Thoracic aorta (tissue), 2 donors: ENCODE measurements at places on chromosomes 12 and 14.
A peak's percentile ranks its signal among the peaks of the same experiment; 100 is the strongest.

DNA sequence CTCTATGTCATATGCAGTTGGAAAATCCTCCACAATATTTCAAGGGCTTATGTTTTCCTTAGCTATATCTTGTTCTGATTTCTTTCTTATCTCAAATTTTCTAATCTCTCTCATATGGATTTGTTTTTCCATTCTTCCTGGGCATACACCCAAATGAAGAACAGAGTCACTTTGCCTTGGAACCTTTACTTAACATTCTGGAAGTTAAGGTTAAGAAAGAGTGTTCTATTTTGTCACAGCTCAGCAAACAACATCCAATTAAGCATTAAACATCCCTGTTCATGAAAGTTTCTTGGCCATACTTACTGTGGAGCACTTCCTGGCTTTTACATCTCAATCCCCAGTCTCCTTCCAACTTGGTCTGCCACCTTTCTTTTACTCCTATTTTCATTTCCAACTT lies 5.3 kb downstream of the NAV3 start:
- no peaks in the 10 kb centered on the region for H3K36me3 ChIP-seq
- peaks cover 8% of the 10 kb centered on the region for H3K4me1 ChIP-seq
- H3K27me3 ChIP-seq: no peaks in the 10 kb centered on the region
- H3K4me3 ChIP-seq: no peak overlapping the region

GRCh38 chr12:109264943-109265650 lies 44.0 kb downstream of the FOXN4 start:
- no peak overlapping the region for H3K4me3 ChIP-seq
- H3K36me3 ChIP-seq: peaks cover 25% of the 10 kb centered on the region
- no peak overlapping the region for H3K27ac ChIP-seq
- H3K4me1 ChIP-seq: no peaks in the 10 kb centered on the region
- DNase-seq: no peak

DNA sequence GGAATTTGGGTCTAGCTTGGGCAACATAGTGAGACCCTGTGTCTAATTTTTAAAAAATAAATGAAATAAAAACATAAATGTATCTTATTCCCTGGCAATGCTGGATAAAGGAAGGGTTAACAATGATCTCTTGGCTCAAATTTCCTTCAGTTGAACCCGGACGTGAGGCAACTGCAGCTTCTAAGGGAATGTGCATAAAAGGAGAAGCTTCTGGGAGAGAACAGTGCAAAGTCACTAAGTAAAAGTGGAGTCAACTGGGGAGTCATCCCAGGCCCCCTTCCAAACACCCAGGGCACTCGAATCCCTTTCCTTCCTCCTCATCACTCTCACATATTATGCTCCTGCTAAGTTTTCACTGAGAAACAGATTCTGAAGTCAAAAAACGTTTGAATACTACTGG lies 147.3 kb downstream of the PPM1H start:
- H3K4me1 ChIP-seq: peaks cover 5% of the 10 kb centered on the region
- H3K27ac ChIP-seq: no peak overlapping the region
- no peaks in the 10 kb centered on the region for H3K36me3 ChIP-seq
- no peak overlapping the region for H3K4me3 ChIP-seq
- H3K27me3 ChIP-seq: no peaks in the 10 kb centered on the region

GRCh38 chr12:14775636-14775980 lies 27.7 kb downstream of the WBP11 start:
- no peak for DNase-seq
- H3K36me3 ChIP-seq: no peaks in the 10 kb centered on the region
- H3K27me3 ChIP-seq: no peaks in the 10 kb centered on the region
- H3K4me1 ChIP-seq: peaks cover 17% of the 10 kb centered on the region
- H3K4me3 ChIP-seq: peak overlapping the region; percentile 84

- no peaks in the 10 kb centered on the region for H3K36me3 ChIP-seq
- no peak overlapping the region for H3K4me3 ChIP-seq
- H3K27me3 ChIP-seq: no peaks in the 10 kb centered on the region
- H3K4me1 ChIP-seq: no peaks in the 10 kb centered on the region
Measured at GRCh38 chr12:101855976-101856375, 21.4 kb upstream of the DRAM1 start.

GRCh38 chr14:52355016-52355431 lies 40.9 kb downstream of the PTGER2 start:
- peak overlapping the region; percentile 36 for H3K4me3 ChIP-seq
- no peak overlapping the region for H3K27ac ChIP-seq

DNA sequence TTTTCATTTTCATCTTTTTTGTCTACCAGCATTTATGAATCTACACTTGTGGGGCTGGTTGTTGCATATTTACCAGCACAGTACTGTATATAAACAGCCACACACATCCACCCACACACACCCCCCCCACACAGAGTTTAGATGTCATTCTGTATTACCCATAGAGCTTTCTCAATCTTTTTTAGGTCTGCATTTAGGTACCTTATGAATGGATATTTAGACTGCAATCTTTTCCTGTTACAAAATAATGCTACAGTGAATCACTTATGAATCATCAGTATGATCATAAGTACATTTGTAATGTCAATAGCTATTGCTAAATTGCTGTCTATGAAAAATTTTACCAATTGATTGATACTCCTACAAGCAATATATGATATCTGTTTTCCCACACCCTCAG lies 67.3 kb upstream of the STK38L start:
- peaks cover 15% of the 10 kb centered on the region for H3K4me1 ChIP-seq
- no peaks in the 10 kb centered on the region for H3K36me3 ChIP-seq
- no peaks in the 10 kb centered on the region for H3K27me3 ChIP-seq
- peak overlapping the region; percentile 38 for H3K27ac ChIP-seq
- no peak overlapping the region for H3K4me3 ChIP-seq
- no peak for DNase-seq

DNA sequence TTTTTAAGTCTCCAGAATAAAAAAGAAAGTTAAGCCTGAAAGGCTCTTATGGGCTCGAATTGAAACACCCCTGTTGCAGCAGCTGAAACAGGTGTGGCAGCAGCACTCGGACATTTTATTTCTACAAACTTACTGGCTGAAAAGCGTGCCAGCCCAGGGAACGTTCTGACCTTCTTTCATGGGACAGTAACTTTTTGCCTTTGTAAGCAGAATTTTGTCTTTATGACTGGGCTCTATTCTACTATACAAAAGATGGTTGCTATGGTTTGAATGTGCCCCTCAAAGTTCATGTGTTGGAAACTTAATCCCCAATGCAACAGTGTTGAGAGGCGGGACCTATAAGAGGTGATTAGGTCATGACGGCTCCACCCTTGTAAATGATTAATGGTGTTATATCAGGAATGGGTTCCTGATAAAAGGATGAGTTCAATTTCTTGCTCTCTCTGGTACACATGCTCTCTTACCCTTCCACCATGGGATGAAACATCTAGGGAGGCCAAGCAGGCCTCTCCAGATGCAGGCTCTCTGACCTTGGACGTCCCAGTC lies 52.7 kb downstream of the PELI2 start:
- H3K27me3 ChIP-seq: no peaks in the 10 kb centered on the region
- no peak overlapping the region for H3K4me3 ChIP-seq
- H3K27ac ChIP-seq: no peak overlapping the region
- no peak for DNase-seq
- H3K36me3 ChIP-seq: no peaks in the 10 kb centered on the region
- peaks cover 4% of the 10 kb centered on the region for H3K4me1 ChIP-seq

GRCh38 chr12:81207173-81207572 lies 129.3 kb downstream of the ACSS3 start:
- H3K27me3 ChIP-seq: no peaks in the 10 kb centered on the region

- H3K27ac ChIP-seq: peak overlapping the region; percentile 56
- no peaks in the 10 kb centered on the region for H3K36me3 ChIP-seq
- peak overlapping the region; percentile 15 for H3K4me3 ChIP-seq
- peaks cover 23% of the 10 kb centered on the region for H3K4me1 ChIP-seq
Measured at GRCh38 chr14:52059649-52060048, 9.2 kb downstream of the NID2 start.

GRCh38 chr12:107650977-107651376 lies 34.6 kb upstream of the PWP1 start:
- no peak overlapping the region for H3K27ac ChIP-seq
- no peaks in the 10 kb centered on the region for H3K4me1 ChIP-seq
- no peaks in the 10 kb centered on the region for H3K36me3 ChIP-seq
- DNase-seq: no peak

GRCh38 chr12:31582155-31582554 lies 8.8 kb downstream of the DENND5B start:
- no peak overlapping the region for H3K27ac ChIP-seq
- H3K4me1 ChIP-seq: peaks cover 20% of the 10 kb centered on the region
- no peaks in the 10 kb centered on the region for H3K36me3 ChIP-seq
- H3K4me3 ChIP-seq: no peak overlapping the region
- no peak for DNase-seq

DNA sequence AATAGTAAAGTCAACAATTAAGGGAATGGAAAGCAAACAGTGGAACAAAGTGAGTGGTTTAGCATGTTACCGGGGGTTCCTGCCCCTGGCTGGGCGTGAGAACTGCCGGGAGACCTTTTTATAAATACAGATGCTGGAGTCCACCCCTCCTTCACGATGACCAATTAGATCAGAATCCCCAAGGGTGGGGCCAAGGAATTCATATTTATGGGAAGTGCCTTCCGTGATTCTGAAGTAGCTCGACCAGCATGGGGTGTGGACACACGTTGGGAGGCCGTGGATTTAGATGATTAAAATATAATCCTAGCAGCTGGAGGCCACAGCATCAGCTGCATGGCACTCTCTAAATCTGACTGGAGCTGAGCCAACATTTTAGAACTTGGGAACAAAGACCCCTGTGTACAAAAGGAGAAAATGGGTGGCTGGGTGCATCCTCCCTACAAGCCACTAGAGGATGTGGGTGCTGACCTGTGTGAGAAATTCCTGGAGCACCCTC lies 87.9 kb downstream of the SRRM4 start:
- H3K4me3 ChIP-seq: no peak overlapping the region
- no peaks in the 10 kb centered on the region for H3K27me3 ChIP-seq
- no peak for DNase-seq
- no peaks in the 10 kb centered on the region for H3K4me1 ChIP-seq
- H3K36me3 ChIP-seq: no peaks in the 10 kb centered on the region
- H3K27ac ChIP-seq: no peak overlapping the region

GRCh38 chr12:3920351-3921150 lies 47.4 kb upstream of the PARP11 start:
- H3K27me3 ChIP-seq: no peaks in the 10 kb centered on the region
- H3K4me1 ChIP-seq: peaks cover 4% of the 10 kb centered on the region
- no peaks in the 10 kb centered on the region for H3K36me3 ChIP-seq
- DNase-seq: no peak
- H3K4me3 ChIP-seq: peak overlapping the region; percentile 24

GRCh38 chr12:28963554-28963953 lies 185.5 kb upstream of the FAR2 start:
- DNase-seq: no peak
- H3K4me3 ChIP-seq: no peak overlapping the region
- no peaks in the 10 kb centered on the region for H3K27me3 ChIP-seq
- peaks cover 7% of the 10 kb centered on the region for H3K4me1 ChIP-seq
- no peaks in the 10 kb centered on the region for H3K36me3 ChIP-seq
- H3K27ac ChIP-seq: no peak overlapping the region

- H3K27me3 ChIP-seq: no peaks in the 10 kb centered on the region
- H3K36me3 ChIP-seq: no peaks in the 10 kb centered on the region
- peaks cover 21% of the 10 kb centered on the region for H3K4me1 ChIP-seq
- no peak overlapping the region for H3K4me3 ChIP-seq
- no peak for DNase-seq
Measured at GRCh38 chr12:71846322-71846940, 6.9 kb downstream of the TBC1D15 start.

DNA sequence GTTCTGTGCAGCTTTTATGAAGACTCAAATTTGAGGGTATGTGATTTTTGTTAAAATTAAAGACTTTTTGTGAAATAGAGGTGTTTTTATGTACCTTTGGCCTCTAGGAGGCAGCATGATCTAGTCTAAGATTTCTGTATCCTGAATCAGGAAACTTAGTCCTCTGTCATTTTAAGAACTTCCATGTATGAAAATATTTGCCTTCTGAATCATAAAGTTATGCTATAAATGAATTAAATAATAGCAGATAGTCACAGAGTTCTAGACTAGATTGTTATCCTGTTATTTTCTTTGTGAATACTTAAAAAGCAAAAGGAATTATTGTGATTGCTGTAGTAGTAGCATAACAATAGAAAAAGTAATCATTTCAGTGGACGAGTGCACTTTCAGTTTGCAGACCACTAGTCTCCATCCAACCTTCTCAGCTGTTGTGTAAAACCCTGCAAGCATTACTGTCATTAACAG lies 56.3 kb downstream of the FGD4 start:
- no peaks in the 10 kb centered on the region for H3K27me3 ChIP-seq
- H3K27ac ChIP-seq: peak overlapping the region; percentile 17
- H3K36me3 ChIP-seq: no peaks in the 10 kb centered on the region
- H3K4me3 ChIP-seq: peak overlapping the region; percentile 70
- H3K4me1 ChIP-seq: peaks cover 22% of the 10 kb centered on the region

DNA sequence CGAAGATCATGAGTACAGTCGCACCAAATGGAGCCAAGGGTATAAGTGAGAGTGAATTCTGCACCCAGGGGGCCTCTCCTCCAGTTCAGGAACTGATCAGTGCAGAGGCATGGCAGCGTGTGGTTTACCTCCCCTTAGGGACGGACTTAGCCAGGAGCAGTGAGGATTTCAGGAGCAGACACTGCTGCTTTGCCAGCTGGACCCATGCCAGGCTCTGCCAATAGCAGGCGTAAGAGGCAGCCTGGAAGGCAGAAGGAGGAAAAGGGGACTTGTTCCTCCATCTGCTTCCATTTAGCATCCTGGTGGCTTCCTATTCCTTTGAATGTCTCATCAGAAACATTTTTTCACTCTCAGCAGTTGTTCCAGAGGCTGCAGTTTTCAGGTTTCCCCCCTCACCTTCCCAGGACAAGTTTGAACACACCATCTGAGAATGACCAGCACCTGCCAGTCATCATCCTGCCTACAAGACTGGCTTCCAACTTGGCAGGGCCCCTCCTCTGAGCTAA lies 137.0 kb upstream of the LMNTD1 start:
- no peaks in the 10 kb centered on the region for H3K36me3 ChIP-seq
- H3K4me1 ChIP-seq: peaks cover 8% of the 10 kb centered on the region
- no peaks in the 10 kb centered on the region for H3K27me3 ChIP-seq
- DNase-seq: no peak
- no peak overlapping the region for H3K27ac ChIP-seq

DNA sequence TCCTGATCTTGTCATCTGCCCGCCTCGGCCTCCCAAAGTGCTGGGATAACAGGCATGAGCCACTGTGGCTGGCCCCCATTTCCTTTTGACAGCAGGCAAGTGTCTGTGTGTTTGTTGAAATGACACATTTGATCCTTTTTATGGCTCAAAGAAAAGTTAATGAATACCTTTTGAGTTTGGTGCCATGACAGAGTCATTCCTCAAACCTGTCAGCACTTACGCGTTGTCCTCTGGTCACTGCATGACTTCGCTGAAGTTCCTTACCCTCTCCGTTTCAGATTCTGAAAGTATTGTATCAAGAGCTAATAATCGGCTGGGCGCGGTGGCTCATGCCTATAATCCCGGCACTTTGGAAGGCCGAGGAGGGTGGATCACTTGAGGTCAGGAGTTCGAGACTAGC lies 32.4 kb downstream of the NEMF start:
- H3K36me3 ChIP-seq: peaks cover 57% of the 10 kb centered on the region
- H3K4me3 ChIP-seq: no peak overlapping the region
- no peaks in the 10 kb centered on the region for H3K4me1 ChIP-seq
